ENCODE measurements at places on chromosomes 5 and 9.

- no peak for DNase-seq
- H3K36me3 ChIP-seq, result no peaks in the 10 kb centered on the region
- no peak overlapping the region for H3K4me3 ChIP-seq
- no peak overlapping the region for H3K27ac ChIP-seq
These were observed 2.9 kb upstream of the ALDOB start for GRCh38 chr9:101438523-101438922.

DNA sequence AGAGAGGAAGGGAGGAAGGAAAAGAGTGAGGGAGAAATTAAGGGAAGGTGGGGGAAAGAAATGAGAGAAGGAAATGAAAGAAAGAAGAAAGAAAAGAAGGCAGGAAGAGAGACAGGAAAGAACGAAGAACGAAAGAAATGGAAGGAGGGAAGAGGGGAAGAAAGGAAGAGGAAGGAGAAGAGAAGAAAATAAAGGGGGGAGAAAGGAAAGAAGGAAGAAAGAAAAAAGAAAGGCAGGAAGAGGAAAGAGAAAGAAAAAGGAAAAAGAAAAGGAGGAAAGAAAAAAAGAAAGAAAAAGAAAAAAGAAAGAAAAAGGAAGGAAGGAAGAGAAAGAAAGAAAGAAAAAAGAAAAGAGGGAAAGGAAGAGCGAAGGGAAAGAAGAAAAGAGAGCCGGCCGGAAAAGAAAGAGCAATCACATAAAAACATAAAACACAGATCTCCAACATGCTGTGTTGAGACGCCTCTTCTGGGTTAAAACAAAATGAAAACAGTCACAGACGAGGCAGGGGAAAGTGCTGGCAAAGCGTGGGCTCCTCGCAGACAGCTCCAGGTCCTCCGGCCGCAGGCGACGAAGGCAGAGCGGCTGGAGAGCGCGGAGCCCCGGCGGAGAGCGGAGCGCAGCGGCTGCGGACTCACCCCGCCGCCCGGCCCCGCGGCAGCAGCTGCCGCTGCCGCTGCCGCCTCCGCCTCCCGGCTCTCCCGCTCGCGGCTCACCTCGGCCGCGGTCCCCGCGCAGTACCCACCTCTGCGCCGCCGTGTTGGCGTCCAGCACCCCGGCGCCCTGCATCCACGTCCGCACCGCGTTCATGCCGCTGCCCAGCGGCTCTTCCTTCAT, 896 bp downstream of the EBF1 start:
- peaks cover 58% of the 10 kb centered on the region for H3K4me1 ChIP-seq
- peak overlapping the region; percentile 86 for H3K4me3 ChIP-seq
- H3K27me3 ChIP-seq, result no peaks in the 10 kb centered on the region

DNA sequence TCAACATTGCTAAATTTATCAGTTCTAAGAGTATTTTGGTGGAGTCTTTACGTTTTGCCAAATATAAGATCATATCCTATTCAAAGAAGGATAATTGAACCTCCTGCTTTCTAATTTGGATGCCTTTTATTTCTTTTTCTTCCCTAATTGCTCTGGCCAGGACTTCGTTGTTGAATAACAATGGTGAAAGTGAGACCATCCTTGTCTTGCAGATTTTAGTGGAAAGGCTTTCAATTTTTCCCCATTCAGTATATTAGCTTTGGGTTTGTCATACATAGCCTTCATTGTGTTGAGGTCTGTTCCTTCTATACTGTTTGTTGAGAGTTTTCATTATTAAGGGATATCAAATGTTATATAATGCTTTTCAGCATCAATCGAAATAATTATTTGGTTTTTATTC, 1974.2 kb upstream of the ACO1 start:
- no peak overlapping the region for H3K27ac ChIP-seq
- no peak overlapping the region for H3K4me3 ChIP-seq
- H3K36me3 ChIP-seq, result no peaks in the 10 kb centered on the region
- H3K27me3 ChIP-seq, result no peaks in the 10 kb centered on the region
- no peaks in the 10 kb centered on the region for H3K4me1 ChIP-seq

GRCh38 chr5:35668319-35668718, 50.7 kb downstream of the SPEF2 start:
- DNase-seq, result no peak
- no peaks in the 10 kb centered on the region for H3K27me3 ChIP-seq

DNA sequence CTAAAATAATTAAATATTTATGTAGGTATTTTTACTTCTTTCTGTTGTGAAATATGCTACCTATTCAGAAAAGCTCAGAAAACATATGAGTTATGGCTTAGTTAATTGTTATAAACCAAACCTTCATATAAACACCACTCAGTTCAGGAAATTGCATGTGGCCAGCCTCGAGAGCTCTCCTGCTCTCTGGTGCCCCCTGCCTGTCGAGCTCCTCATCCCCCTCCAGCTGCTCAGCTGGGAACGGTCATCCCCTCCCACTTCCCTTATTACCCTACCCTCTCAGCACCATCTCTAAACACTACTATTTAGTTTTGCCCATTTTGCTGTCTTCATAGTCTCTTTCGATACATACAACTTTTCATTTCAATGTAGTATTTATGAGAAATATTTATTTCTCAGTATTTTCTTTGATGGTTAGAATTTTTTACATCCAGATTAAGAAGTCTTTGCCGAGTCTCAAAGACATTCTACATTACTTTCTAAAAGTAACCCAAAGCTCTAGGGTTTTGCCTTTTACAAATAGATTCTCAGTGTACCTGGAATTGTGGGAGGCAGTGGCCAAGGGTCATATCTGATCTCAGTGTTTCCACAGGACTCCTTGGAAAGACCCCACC, 51.2 kb upstream of the SEMA4D start:
- peak; percentile 89 for DNase-seq
- no peaks in the 10 kb centered on the region for H3K4me1 ChIP-seq
- no peaks in the 10 kb centered on the region for H3K36me3 ChIP-seq
- no peak overlapping the region for H3K27ac ChIP-seq

All from B cell (primary cell).